Esophagus muscularis mucosa (tissue), 4 donors: ENCODE measurements at places on chromosomes 13 and 19. TPM values are rescaled to one million over a fixed set of nuclear protein-coding genes. Genes with fewer than 3 reads are reported as not detected.

GRCh38 chr13:84129966-84130365 is 247.7 kb upstream of the SLITRK1 start:
- peaks cover 1% of the 10 kb centered on the region for H3K4me1 ChIP-seq
- H3K4me3 ChIP-seq, result no peak overlapping the region
- no peak overlapping the region for H3K27ac ChIP-seq
- no peaks in the 10 kb centered on the region for H3K36me3 ChIP-seq
- no peak for DNase-seq

GRCh38 chr19:35978832-35979365 is 16.1 kb upstream of the SDHAF1 start:
- H3K4me1 ChIP-seq, result no peaks in the 10 kb centered on the region
- H3K36me3 ChIP-seq, result no peaks in the 10 kb centered on the region
- DNase-seq, result no peak
- H3K27me3 ChIP-seq, result peaks cover 78% of the 10 kb centered on the region
- no peak overlapping the region for H3K4me3 ChIP-seq

- H3K27ac ChIP-seq, result no peak overlapping the region
- H3K4me1 ChIP-seq, result no peaks in the 10 kb centered on the region
- H3K27me3 ChIP-seq, result no peaks in the 10 kb centered on the region
- H3K36me3 ChIP-seq, result no peaks in the 10 kb centered on the region
- H3K4me3 ChIP-seq, result no peak overlapping the region
These were observed 332.4 kb downstream of the LIG4 start for GRCh38 chr13:107882708-107883560.

Gene ZSCAN1
- total RNA-seq, result not detected
